ENCODE measurements at places on chromosomes 12 and 14. TPM values are rescaled to one million over a fixed set of nuclear protein-coding genes. Genes with fewer than 3 reads are reported as not detected.

DNA sequence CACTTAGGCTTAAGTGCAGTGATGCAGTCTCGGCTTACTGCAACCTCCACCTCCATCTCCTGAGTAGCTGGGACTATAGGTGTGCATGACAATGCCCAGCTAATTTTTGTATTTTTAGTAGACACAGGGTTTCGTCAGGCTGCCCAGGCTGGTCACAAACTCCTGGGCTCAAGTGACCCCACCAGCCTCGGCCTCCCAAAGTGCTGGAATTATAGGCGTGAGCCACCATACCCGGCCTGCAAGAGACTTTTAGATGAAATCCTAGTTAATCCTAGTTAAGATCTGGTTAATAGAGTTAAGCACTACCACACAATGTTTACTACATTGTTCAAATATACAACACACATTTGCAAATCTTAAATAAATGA, 196.5 kb upstream of the AMIGO2 start:
- DNase-seq, result no peak

DNA sequence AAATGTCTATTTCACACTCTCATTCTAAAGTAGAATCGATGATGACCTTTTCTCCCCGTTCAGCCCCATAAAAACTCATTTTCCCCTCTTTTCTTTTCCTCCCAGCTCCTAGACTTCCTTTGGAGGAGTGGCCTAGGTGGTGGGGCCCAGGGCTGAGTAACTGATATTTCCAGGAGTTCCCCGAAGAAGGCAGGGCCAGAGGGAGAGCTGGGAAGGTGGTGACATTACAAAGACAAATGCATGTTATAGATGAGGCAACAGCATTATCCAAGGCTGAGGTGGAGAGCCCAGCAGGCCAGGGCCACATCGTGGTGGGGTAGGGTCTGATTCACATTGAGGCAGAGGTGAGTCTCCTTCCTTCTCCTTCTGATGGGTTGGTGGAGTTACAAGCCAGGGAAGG, 22.2 kb upstream of the HDAC7 start:
- DNase-seq, result no peak

Gene MYO1A
- total RNA-seq, result 2.5 TPM

Gene PTGER2
- 94.5 TPM for total RNA-seq

Measured in natural killer cell treated with Interleukin-12 subunit alpha and Interleukin-12 subunit beta and Interleukin-15 and Interleukin-18, amount 100 ng/mL, for 72 hours (primary cell).